ENCODE measurements at places on chromosomes 3 and 15. TPM values are rescaled to one million over a fixed set of nuclear protein-coding genes. Genes with fewer than 3 reads are reported as not detected.

Gene RFT1
- total RNA-seq: 6.6 TPM

DNA sequence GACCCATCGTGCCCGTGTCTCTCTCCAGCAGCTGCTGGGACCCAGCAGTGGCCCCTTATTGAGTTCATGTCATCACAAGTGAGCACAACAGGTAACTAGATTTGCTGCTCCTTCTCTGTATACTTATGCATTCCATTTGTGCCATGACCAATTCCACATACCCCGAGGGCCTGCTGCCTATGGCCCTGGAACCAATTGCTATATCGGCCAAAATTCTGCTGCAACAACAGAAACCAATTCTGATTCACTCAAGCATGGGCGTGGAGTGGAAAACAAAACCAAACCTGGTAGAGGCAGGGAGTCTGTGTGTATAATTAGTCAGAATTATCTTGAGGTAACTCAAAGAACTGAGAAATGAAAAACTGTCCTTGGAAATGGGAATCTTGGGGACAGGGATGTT lies 516.6 kb downstream of the EPHB1 start:
- DNase-seq: no peak

GRCh38 chr3:122488262-122488973 lies 26.3 kb downstream of the KPNA1 start:
- DNase-seq: no peak

DNA sequence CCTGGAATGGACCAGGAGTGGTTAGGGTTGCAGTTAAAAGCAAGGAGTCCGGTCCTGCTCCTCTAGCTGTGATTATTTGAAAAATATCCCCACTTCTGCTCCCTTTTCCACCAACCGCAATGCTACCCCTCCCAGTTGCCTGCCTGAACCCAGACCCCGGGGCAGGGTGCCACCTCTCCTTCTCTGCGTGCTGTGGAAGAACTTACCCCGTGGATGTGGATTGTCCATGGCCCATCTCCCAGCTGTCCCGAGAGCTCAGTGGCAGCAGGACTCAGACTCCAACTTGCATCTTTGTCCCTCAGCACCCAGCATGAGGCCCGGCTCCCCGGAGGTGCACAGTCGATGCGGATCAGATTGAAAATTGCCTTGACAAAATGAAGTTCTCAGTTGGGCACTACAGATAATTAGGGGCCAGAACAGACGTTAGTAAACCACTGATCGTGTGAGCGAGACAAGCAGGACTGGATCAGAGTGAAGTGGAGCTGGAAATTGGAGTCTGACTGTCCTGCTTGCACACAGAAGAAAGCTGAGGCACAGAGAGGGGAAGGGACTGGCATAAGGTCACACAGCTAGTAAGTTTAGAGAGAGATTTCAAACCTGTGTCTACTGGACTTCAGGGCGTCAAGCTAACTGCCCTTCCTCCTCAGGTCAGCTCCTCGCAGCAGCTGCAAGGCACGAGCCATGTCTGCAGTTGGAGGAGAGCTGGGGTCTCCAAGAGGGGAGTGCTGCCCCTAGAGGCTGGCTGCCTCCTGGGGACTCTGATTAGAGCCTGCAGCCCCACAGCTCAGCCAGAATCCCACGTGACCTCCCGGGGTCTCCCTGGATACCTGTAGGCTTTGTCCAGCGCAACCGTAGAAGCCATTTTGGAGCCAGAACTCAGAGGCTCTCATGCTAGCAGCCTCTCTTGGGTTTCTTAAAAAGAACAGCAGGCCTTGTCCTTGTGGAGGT lies 14.7 kb downstream of the SLC6A1 start:
- DNase-seq: no peak

Data from CD8-positive, alpha-beta T cell (primary cell).